ENCODE measurements at places on chromosomes 7 and 10. TPM values are rescaled to one million over a fixed set of nuclear protein-coding genes. Genes with fewer than 3 reads are reported as not detected.
A peak's percentile ranks its signal among the peaks of the same experiment; 100 is the strongest.

DNA sequence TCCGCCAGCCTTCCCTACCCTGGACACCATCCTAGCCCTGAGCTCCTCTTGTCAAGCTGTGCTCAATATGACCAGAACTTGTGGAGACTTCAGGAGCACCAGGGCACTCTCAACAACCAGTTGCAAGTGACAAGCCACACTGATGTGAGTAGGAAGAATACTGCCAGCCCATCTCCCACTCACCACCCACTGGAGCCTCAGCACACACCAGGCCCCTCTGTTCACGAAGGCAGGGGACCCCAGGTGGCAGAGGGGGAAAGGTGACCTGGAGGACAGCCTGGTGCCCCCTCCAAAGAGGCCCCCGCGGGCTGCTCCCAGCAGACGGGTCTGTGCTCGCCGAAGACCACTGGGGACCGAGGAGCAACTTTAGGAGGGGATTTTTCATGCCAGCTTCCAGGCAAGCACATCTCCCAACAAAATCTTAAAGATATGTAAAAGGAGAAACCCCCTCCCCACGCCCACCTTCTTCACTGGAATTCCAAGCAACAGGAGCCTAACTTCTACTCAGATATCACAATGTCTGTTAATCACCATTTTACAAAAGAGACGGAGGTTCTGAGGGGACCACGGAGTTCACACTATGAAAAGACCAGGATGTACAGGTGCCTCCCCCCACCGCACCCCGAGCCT is 1.0 kb downstream of the MMD2 start:
- H3K27ac ChIP-seq = no peak overlapping the region
- no peaks in the 10 kb centered on the region for H3K36me3 ChIP-seq
- peaks cover 92% of the 10 kb centered on the region for H3K27me3 ChIP-seq
- H3K4me3 ChIP-seq = no peak overlapping the region
- no peaks in the 10 kb centered on the region for H3K4me1 ChIP-seq

DNA sequence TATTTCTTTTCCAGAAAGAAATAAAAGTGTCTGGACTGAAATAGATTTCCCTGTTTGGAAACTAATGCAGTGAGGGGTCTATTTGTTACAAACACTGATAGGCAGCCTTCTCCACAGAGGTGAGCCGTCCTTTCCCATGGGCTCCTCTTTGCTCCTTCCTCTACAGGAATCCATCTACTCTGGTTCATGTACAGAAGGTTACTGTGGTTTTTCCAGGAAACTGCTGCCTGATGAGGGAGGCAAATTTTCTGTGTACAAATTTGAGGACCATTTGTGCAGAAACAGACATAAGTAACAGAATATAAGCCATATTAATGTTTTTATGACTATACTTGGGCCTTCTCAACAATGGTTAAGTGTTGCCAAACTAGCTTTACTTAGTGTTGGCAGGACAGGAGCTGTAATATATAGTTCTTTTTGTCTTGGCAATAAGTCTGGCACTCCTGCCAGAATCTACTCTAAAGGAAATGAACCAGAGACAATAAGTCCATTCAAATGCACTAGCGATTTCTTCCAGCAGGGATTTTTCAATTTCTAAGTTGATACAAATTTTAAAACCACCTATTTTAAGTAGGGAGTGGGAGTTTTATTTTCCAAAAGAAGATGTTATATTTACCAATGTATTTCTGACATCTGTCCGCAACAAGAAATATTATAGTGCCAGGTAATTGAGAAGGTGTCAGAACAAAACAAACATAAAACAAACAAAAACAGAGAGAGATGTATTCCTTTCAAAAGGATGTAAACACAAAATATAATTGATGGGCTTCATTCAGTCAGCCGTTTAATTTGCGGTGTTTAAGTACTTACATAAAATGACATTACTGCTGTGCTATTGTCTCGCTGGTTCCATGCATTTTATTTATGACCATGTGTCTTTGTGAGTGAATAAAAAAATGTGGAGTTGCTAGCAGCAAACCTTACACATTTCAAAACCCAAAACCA is 91.0 kb upstream of the NFE2L3 start:
- no peaks in the 10 kb centered on the region for H3K27me3 ChIP-seq
- no peaks in the 10 kb centered on the region for H3K36me3 ChIP-seq
- H3K4me1 ChIP-seq = peaks cover 4% of the 10 kb centered on the region
- no peak for DNase-seq

DNA sequence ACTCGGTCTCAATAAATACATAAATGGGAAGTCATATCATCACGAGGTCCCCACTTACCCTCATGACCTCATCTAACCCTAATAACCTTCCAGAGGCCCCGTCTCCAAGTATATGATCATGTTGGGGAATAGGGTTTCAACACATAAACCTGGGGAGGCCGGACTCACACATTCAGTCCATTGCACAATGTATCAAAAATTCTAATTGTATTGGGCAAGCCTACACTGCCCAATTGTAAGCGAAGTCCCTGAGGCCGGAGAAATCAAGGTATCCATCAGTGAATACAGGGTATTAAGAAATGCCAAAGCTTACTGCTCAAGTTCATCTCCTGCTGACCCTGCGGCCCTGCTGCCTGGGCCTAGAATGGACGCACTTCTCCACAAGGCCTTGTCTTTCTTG is 69.6 kb downstream of the PARP12 start:
- H3K36me3 ChIP-seq = no peaks in the 10 kb centered on the region
- no peaks in the 10 kb centered on the region for H3K27me3 ChIP-seq
- H3K4me3 ChIP-seq = no peak overlapping the region
- DNase-seq = no peak

DNA sequence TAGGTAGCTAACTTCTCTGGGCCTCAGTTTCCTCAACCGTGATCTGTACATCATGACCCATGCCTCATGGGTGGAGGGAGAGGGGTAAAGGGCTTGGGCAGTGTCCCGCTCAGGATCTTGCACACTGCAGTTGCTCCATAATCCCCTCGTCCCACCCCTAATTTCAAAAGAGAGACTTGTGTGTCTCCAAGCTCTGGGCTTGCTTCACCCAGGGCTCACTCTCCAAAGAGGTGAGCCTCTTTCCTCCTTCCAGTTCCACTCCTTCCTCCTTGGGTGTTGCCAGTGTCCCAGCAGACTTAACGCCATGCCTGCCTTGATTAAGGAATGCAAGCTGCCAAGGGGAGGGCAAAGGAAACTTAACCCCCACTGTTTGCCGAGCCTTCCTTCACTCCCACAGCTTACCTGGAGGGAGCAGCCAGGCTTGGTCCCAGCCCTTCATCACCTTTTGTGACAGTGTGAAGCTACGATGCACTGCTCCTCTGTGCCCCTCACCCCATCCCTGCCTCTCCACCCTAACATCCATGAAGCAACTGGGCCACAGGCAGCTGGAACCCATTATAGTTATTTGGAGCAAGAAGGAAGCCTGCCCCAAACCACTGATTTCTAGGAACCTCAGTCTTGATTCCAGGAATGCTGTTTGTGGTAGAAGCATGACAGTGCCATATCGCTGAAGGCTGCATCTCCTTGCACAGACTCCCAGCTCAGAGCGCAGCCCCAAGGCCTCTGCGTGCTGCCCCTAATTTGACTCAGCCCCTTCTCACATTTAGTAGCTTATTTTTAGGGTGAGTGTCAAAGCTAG is 363.3 kb downstream of the TNS3 start:
- H3K27me3 ChIP-seq = no peaks in the 10 kb centered on the region
- H3K4me3 ChIP-seq = no peak overlapping the region
- no peak overlapping the region for H3K27ac ChIP-seq

- H3K4me3 ChIP-seq = peak overlapping the region; percentile 51
- no peaks in the 10 kb centered on the region for H3K27me3 ChIP-seq
- peaks cover 14% of the 10 kb centered on the region for H3K4me1 ChIP-seq
- peak overlapping the region; percentile 90 for H3K27ac ChIP-seq
These were observed 621 bp upstream of the CAV1 start for GRCh38 chr7:116524221-116524608.

GRCh38 chr7:17725821-17726220 is 214.5 kb downstream of the SNX13 start:
- H3K4me3 ChIP-seq = no peak overlapping the region
- no peak for DNase-seq
- no peaks in the 10 kb centered on the region for H3K36me3 ChIP-seq
- no peaks in the 10 kb centered on the region for H3K27me3 ChIP-seq
- H3K4me1 ChIP-seq = no peaks in the 10 kb centered on the region

DNA sequence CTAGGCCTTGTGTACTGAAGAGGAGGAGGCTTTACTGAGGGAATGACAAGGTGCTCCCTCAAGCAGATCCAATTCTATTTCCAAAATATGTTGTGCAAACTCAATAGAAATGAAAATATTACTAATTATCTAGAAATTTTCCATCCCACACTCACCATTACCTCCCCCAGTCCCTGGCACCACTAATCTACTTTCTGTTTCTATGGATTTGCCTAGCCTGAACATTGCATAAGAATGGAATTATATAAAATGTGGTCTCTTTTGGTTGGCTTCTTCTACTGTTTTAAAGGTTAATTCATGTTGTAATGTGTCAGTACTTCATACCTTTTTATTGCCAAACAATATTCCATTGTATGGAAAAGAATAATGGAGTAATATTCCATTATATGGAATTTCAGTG is 18.7 kb upstream of the NUB1 start:
- no peaks in the 10 kb centered on the region for H3K4me1 ChIP-seq
- no peak overlapping the region for H3K27ac ChIP-seq
- no peak overlapping the region for H3K4me3 ChIP-seq
- H3K27me3 ChIP-seq = no peaks in the 10 kb centered on the region

DNA sequence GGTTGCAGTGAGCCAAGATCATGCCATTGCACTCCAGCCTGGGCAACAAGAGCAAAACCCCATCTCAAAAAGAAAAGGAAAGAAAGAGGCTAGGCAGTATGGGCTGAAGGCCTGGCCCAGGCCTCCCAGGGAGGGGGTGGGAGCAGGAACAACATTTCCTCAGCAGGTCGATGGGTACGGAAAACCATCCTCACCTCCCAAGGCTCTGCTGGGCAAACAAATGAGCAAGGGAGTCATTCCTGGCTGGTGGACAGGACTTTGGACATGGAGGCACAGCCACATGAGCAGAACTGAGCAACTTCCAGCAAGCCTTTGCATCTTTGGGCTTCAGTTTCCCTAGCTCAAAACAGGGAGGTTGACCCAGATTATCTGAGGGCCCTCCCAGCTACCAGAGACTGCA is 13.0 kb downstream of the OGDHL start:
- H3K27ac ChIP-seq = no peak overlapping the region
- DNase-seq = no peak
- no peaks in the 10 kb centered on the region for H3K4me1 ChIP-seq
- no peak overlapping the region for H3K4me3 ChIP-seq
- H3K27me3 ChIP-seq = peaks cover 18% of the 10 kb centered on the region
- no peaks in the 10 kb centered on the region for H3K36me3 ChIP-seq

GRCh38 chr7:28957751-28958234 is 337 bp downstream of the TRIL start:
- peak; percentile 73 for DNase-seq
- peaks cover 41% of the 10 kb centered on the region for H3K4me1 ChIP-seq
- no peaks in the 10 kb centered on the region for H3K36me3 ChIP-seq

DNA sequence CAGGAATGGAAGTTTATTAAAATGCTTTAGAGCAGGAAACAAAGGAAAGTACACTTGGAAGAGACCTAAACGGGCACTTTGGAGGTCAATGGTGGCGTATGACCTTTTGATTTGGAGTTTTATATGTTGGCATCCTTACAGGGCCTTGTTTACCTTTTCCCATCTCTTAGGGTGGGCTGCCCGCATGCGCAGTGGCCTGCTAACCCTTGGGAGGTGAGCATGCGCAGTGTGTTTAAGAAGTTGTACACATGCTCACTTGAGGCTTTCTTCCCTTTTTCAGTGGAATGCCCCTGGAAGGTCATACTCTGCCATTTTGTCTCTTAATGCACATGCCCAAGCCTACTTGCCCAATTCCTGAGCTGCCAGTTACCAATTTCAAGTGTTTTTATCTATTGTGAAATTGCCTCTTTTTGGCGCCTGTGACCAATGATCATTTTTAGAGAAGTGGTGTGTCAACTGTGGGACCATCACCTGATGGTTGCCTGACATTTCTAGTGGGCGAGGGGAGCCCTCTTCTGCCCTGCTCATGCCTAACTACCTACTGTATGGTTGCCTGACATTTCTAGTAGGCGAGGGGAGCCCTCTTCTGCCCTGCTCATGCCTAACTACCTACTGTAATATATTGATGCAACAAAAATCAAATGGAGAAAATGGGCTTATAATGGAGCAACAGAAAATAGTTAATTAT is 138.0 kb downstream of the PPP1R9A start:
- no peaks in the 10 kb centered on the region for H3K36me3 ChIP-seq
- H3K27ac ChIP-seq = no peak overlapping the region
- H3K27me3 ChIP-seq = no peaks in the 10 kb centered on the region
- no peaks in the 10 kb centered on the region for H3K4me1 ChIP-seq
- no peak overlapping the region for H3K4me3 ChIP-seq

GRCh38 chr10:99612167-99612831 is 7.9 kb downstream of the SLC25A28 start:
- H3K36me3 ChIP-seq = no peaks in the 10 kb centered on the region
- H3K27me3 ChIP-seq = no peaks in the 10 kb centered on the region
- H3K27ac ChIP-seq = no peak overlapping the region
- no peak overlapping the region for H3K4me3 ChIP-seq
- peaks cover 3% of the 10 kb centered on the region for H3K4me1 ChIP-seq
- DNase-seq = peak; percentile 65

- no peak for DNase-seq
- H3K4me3 ChIP-seq = no peak overlapping the region
- no peaks in the 10 kb centered on the region for H3K36me3 ChIP-seq
- H3K4me1 ChIP-seq = no peaks in the 10 kb centered on the region
- H3K27ac ChIP-seq = no peak overlapping the region
These were observed 607.5 kb downstream of the SORCS1 start for GRCh38 chr10:106557053-106557452.

DNA sequence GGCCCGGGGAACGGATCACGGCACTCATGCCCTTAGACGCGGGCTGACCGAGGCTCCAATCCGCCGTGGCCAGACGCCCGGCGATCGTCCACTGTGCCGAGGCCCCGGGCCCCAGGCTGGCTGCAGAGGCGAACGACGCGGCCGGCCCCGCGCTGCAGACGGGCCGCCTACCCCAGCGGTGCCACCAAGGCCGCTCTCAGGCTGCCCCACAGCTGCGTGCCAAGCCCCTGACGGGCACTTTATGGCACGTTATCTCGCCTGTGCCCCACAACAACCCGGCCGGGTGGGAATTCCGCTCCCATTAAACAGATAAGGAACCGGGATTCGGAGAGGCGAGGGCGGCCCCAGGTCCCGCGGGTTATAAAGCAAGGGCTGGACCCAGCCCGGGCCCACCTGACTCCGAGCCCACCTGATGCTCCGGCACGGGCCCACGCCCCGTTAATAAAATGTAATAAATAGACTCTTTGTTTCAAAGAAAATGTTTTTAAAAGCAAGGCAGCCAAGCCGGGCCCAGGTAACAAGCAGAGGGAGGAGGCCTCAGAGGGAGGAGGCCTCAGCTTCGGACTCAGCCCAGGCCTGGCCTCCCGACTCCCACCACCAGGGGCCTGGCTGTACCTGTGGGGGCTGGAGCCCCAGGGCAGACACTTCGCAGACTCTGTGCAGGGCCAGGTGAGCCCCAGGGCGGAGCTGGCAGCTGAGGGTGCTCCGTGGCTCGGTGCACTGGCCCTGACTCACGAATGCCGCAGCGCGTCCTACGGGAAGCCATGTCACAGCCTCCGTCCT is 79.7 kb downstream of the FOXL3 start:
- peaks cover 3% of the 10 kb centered on the region for H3K4me1 ChIP-seq
- H3K27ac ChIP-seq = no peak overlapping the region
- no peaks in the 10 kb centered on the region for H3K36me3 ChIP-seq
- H3K4me3 ChIP-seq = no peak overlapping the region
- DNase-seq = no peak
- peaks cover 26% of the 10 kb centered on the region for H3K27me3 ChIP-seq

GRCh38 chr10:25451401-25451800 is 276.6 kb downstream of the GPR158 start:
- H3K27me3 ChIP-seq = no peaks in the 10 kb centered on the region
- H3K4me3 ChIP-seq = no peak overlapping the region
- H3K27ac ChIP-seq = no peak overlapping the region
- H3K4me1 ChIP-seq = no peaks in the 10 kb centered on the region

The SFXN2 gene
- polyA plus RNA-seq = 16.9 TPM

The PNLIP gene
- polyA plus RNA-seq = not detected

The ZNF138 gene
- 19.3 TPM for polyA plus RNA-seq

The SMARCD3 gene
- polyA plus RNA-seq = 103 TPM

The PIK3CG gene
- 3.9 TPM for polyA plus RNA-seq

Data from left lung (tissue), 14 donors.